ENCODE measurements at places on chromosomes 16 and 17. TPM values are rescaled to one million over a fixed set of nuclear protein-coding genes. Genes with fewer than 3 reads are reported as not detected.

NLGN2 gene
- 1.5 TPM for total RNA-seq

MT1E gene
- 152 TPM for total RNA-seq

TLCD1 gene
- 1.2 TPM for total RNA-seq

ZSWIM7 gene
- total RNA-seq = 7.7 TPM

CA5A gene
- total RNA-seq = not detected

LITAFD gene
- not detected for total RNA-seq

KRT33B gene
- not detected for total RNA-seq

SLC6A4 gene
- total RNA-seq = 0.05 TPM

NPIPB13 gene
- 10.8 TPM for total RNA-seq

KRTAP4-1 gene
- not detected for total RNA-seq

CNTNAP4 gene
- total RNA-seq = not detected

NOS2 gene
- not detected for total RNA-seq
